Stomach (tissue), 19 donors: ENCODE measurements at places on chromosomes 13 and 19. TPM values are rescaled to one million over a fixed set of nuclear protein-coding genes. Genes with fewer than 3 reads are reported as not detected.

LIM2 gene
- polyA plus RNA-seq: not detected

NCR1 gene
- polyA plus RNA-seq: not detected

PRKD2 gene
- 39.7 TPM for polyA plus RNA-seq

ZNF675 gene
- 3.4 TPM for polyA plus RNA-seq

LMTK3 gene
- polyA plus RNA-seq: 2.8 TPM
